ENCODE measurements at places on chromosomes 5 and 9.

DNA sequence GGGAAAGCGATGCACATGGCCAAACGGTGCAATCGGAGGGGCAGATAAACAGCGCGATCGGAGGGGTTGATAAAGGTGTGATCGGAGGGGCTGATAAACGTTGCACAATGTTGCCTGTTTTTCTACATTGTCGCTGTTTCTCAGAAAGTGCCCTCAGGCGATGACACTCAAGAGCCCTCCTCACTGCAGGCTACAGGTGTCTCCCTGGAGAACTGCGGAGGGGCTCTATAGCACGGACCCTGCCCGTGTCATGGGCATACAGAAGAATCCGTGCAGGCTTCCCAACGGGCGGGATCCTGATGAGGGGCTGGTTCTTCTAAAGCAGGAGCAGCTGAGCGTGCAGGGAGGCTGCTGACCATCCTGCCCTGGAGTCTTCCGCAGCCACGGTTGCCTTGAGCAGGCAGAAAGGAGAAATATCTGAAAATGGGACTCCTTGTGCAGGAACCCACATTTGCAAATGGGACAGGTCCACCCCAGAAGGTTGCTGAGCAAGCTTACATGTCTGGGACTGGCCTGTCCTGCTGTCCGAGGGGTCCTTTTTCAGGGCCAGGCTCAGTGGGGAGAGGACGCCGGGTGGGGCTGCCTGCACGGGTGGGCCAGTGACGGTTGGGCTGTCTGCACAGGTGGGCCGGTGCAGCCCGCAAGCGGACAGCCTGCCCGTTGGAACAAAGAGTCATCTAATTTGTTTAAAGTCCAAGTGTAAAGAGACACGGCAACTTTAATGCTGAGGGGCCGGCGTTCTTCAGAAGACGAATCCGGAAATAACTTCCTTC lies 25.1 kb upstream of the LPCAT1 start:
- no peak for DNase-seq

DNA sequence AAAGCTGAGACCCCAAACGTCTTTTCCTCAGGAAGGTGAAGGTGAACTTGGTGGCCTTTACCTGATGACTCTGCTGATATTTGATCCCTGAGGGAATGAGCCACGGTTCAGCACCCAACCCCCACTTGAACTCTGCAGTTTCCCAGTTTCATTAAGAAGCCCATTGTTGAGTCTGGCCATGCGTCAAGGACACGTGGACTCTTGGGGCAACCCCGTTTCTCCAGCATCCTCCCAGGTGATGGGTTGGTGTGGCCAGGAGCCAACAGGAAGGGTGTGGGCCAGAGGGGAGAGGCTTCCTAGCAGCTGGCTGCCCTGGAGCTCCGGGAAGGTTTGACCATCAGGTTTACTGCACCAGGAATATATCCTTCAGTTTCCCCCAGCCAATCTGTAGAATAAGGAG lies 59.5 kb upstream of the GNE start:
- DNase-seq, result no peak

- no peak for DNase-seq
Observed at GRCh38 chr5:39194466-39195136, 24.8 kb downstream of the FYB1 start.

DNA sequence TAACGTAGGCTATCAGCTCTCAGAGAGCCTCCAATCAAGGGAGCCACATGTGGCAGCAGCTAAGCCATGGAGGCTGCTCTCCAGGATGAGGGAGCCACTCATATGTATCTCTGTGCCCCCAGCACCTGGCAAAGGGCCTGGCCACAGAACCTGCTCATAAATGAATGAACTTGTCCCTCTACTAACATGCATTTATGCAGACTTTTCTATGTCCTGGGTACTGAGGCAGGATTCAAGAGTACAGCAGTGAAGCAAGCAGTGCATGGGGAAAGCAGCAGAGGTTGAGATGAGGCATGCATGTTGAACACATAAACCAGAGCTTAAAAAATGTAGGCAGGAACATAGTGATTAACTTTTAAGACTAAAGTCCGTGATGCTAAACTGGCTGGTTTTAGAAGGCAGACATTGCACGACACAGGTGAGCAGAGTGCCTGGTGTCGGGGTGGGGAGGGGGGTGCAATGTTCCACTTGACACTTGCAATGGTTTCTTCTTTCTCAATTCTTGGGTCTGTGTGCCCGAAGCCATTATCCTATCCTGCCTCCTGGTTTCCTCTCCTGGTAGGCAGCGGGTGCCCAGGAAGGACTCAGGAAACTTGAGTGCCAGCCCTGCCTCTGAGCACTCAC lies 142.8 kb upstream of the ALDH1B1 start:
- DNase-seq, result no peak

DNA sequence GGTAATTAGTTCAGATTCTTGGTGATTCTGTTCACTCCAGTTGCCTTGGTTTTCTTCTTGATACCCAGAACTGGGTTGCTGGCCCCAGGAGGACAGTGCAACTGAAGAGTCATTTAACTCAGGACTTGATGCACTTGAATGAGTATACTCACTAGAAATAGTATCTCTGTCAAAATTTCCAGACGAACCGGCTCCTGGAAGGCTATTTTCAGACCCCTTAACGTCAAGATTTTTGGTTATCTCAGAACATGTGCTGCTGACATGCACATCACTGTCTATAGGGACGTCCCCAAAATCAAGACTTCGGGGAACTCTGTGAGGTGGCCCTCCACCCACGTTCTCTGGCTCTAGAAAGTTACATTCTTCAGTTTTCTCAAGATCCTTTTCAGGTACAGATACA lies 56.7 kb upstream of the PCA3 start:
- no peak for DNase-seq

DNA sequence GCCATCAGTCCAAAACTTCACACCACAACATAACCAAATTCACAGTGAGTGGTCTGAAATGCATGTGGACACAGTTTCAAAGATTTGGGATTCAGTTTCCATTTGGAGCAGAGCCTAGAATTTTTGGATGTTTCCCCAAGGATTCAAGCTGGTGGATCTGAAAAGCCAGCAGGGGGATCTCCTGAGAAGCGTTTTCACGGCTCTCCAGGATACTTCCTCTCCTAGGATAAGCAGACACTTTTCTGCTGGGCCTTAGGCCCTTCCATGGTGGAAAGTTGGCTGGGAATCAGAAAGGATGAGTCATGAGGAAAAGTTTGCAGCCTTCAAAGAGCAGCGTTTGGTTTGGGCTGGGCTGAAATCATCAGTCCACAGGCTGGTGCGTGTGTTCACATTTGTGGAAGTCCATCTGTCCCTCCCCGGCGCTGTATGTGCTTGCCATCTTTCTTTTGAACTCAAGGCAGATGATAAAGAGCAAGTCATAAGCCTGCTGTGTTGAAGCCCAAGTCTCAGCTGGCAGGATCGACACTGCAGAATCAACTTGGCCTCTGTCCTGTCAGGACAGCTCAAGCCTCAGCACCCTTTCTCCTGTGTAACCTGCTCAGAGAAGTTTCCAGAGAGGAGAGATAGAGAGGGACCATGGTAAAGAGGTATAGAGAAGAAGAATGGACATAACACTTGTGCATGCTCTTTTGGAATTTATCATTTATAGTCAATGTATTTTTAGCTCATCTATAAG lies 152.6 kb upstream of the MSX2 start:
- no peak for DNase-seq

DNA sequence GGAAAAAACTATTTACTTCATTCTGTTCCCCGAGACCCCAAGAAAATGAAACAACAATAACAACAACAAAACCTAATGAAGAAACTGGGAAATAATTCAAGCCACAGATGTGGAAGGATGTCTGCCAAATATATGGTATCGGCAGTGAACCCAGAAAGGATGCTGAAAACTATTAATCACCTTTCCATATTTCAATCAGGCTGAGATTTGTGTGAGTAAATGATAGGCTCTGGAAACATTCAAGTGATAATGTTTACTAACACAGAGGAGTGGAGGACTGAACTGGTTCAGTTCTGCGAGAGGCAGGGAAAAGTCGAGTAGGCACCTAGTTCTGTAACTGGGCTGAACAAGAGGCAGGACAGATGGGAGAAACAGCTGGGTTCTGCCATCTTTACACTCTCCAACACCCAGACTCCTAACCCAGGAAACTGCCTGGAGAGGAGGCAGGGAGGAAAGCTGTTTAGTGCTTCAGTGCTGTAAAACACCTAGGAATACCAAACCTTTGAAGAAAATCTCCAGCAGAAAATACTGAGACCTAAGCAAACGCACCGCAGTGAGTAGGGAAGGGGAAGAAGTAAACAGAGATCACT lies 96.8 kb upstream of the GNA14 start:
- no peak for DNase-seq

- no peak for DNase-seq
Observed at GRCh38 chr9:9730174-9730573, 882.6 kb downstream of the PTPRD start.

DNA sequence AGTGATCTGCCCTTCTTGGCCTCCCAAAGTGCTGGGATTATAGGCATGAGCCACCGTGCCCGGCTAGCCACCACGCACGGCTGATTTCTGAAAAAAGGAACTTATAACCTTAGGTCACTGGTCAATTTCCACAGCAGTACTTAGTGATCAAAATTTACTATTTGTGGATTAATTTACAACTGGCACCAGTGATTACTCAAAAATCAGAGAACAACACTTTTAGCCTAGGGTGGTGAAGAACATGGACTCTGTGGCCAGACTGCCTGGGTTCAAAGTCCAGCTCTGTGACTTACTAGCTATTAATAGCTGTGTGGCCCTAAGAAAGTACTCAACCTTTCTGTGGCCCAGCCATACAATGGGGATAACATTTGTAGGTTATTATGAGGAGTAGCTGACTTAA lies 50.8 kb upstream of the GLRX start:
- no peak for DNase-seq

DNA sequence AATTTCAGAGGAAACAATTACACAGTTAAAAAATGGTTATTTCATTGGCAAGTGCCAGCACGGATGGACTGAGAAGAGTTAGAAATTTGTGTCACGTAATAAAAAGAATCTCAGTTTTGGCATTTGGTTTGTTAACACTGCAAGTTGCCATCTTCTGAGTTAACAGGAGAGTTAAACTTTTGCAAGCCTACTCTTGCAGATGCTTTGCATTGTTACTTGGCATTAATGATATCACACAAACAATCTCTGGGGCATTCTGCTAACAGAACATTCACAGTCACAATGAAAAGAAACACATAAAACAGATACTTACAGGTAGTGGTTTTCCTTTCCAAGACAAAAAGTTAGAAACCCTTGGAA lies 647 bp downstream of the FREM1 start:
- DNase-seq, result no peak

- DNase-seq, result no peak
Observed at GRCh38 chr5:138179277-138179857, 455 bp downstream of the KIF20A start.

DNA sequence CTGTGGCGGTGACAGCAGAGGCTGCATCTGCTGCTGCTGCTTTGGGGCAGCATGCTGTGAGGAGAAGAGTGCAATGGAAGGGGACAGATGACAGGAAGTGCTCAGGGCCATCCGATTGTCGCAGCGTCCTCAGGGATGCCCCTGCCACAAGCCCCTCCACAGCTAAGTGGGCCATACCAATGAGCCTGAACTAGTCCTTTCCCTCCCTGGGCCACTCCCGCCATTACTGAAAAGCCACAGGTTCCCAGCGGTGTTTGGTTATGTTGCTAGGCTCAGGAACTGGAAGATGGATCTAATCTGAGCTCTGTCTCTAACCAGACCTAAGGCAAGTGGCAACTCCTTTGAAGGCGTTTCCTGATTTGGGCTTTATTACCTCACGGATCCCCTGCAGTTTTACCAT lies 109.2 kb downstream of the GAPVD1 start:
- DNase-seq, result no peak

DNA sequence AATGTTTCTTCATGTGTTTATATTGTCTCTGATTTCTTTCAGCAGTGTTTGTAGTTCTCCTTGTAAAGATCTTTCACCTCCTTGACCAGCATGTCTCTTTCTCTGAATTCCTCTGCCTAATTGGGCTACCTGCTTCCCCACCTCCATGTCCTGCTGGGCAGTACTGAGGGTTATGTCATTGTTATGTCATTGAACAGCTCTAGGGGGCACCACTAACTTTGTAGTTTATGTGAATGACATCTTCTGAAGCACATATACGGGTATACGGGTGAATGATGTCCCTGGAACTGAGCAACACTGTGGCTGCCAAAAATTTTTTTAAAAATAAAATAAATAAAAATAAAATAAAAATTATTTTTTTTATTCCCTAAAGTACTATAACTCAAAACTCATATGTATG lies 16.9 kb upstream of the SNCAIP start:
- DNase-seq, result no peak

DNA sequence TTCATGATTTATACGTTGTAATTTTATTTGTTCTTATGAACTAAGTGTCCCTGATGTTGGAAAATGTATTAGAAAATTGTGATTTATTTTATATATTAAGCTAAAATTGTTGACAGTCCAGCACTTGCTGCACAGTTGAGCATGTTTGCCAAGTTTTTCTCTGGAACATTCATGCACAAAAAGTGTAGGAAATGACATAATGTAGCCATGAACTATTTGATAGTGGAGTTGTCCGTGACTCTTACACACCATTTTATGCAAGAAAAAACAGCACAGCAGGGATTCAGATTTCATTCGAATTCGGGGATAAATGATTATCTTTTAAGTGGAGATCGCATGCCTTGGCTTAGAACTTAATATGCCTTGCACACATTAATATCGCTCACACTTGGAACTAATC lies 708.6 kb upstream of the WWC1 start:
- no peak for DNase-seq

DNA sequence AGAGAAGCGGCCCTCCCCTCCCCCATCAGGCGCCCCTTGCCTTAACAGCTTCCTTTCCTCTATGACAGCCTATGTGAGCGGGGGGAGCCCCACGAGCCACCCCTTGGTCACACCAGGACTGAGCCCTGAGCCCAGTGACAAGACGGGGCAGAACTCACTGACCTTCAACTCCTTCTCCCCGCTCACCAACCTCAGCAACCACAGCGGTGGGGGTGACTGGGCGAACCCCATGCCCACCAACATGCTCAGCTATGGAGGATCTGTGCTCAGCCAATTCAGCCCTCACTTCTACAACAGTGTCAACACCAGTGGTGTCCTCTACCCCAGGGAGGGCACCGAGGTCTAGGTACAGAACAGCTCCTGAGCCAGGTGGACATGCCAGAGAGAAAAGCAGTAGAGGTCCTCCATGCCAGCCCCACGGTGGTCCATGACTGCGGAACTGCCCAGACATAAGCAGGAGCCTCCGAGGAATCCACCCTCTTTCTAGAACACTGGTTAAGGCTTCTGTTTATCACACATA lies 2.6 kb downstream of the FOXI1 start:
- no peak for DNase-seq

GRCh38 chr9:26833792-26834191 lies 58.8 kb downstream of the CAAP1 start:
- no peak for DNase-seq

- no peak for DNase-seq
Observed at GRCh38 chr5:116529615-116530014, 45.0 kb downstream of the SEMA6A start.

GRCh38 chr5:68778484-68778883 lies 315.3 kb upstream of the SLC30A5 start:
- no peak for DNase-seq

GRCh38 chr5:154384480-154385235 lies 61.1 kb upstream of the SAP30L start:
- peak; percentile 38 for DNase-seq

- no peak for DNase-seq
Observed at GRCh38 chr9:113166039-113166438, 15.2 kb downstream of the SLC31A2 start.

- DNase-seq, result no peak
Observed at GRCh38 chr5:171010086-171010485, 148.3 kb downstream of the RANBP17 start.

Data from activated gamma-delta T cell treated with Interleukin-2 at 50 U/mL for 16 hours (primary cell).